Activated CD8-positive, alpha-beta T cell treated with anti-CD3 and anti-CD28 coated beads for 36 hours (primary cell): ENCODE measurements at places on chromosomes 11 and 22. TPM values are rescaled to one million over a fixed set of nuclear protein-coding genes. Genes with fewer than 3 reads are reported as not detected.

DNA sequence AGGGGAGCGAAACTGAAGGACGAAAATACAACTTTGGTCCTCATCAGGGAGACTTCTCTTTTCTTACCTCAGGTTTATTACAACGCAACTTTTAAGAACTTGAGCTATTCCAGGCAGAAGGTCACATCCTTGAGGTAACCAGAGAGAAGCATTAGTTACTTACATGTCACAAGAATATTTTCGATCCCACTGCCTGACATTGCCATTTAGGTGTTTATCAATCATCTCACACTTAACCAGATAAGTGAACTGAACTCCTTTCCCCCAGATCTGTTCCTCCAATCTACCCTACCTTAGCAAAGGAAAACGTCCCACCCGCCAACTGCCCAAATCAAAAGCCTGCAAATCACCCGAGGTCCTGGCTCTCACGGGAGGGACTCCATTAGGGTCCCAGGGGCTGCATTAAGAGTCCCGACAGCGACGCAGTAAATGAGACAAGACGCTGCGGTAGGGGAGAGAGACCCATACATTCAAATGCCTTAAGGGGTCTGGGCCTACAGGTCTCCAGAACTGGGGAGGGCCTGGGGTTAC lies 734 bp downstream of the ZNF280B start:
- DNase-seq: peak; percentile 14
- peak overlapping the region; percentile 78 for H3K4me3 ChIP-seq
- peak overlapping the region; percentile 27 for H3K27ac ChIP-seq
- peaks cover 38% of the 10 kb centered on the region for H3K36me3 ChIP-seq
- H3K27me3 ChIP-seq: no peaks in the 10 kb centered on the region

DNA sequence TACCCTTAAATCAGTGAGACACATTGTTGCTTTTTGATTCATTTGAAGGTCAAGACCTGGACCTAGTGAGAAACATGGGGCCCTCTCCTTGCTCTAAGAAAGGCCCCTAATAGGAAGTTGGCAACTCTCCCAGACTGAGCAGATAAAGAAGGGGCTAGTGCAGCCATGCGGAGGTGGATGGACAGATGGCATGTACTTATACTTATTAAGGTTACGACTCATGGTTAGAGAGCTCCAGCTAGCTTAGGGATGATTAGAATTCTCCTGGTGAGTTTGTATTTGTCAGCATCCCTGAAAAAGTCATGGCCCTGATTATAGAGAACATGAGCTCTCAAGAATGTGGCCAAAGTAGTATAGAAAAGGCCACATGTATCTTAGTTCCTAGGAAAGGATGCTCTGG lies 112.1 kb upstream of the BDNF start:
- H3K4me3 ChIP-seq: no peak overlapping the region
- H3K27me3 ChIP-seq: peaks cover 3% of the 10 kb centered on the region
- no peaks in the 10 kb centered on the region for H3K36me3 ChIP-seq
- H3K4me1 ChIP-seq: no peaks in the 10 kb centered on the region
- no peak overlapping the region for H3K27ac ChIP-seq
- DNase-seq: no peak

DNA sequence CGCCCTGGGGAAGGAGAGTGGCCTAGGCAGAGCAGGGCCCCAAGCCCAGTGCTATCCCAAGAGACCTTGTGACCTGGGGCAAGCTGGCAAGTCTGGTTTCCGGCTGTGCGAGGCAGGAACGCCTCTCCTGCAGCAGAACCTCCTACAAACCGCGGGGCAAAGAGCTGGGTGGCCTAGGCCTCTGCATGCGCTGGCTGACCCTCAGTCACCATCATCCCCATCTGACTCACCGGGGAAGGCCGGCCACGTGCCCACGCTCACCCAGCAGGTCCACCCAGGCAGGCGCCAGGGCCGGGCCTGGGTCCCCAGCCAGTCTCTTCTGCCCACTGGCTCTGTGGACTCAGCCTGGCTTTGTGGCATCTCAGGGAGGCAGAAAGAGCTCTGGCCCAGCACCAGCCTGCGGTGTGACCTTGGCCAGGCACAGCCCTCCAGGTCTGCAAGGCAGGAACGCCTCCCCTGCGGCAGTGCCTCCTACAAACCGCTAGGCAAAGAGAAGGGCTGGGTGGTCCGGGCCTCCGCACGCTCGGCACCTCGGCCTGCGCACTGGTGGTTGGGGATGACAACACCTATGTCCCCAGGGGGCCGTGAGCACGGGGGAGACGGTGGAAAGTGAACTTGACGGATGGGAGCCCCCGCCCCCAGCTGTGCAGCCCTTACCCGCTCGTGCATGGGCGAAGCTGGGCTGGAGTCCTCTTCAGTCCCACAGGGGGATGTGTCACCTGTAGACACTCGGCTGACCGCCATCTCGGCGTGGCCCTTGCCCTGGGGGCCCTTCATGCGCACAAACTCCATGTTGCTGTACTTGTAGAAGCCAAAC lies 38.2 kb downstream of the KIAA0930 start:
- no peak for DNase-seq
- no peaks in the 10 kb centered on the region for H3K27me3 ChIP-seq
- H3K27ac ChIP-seq: no peak overlapping the region
- H3K4me3 ChIP-seq: no peak overlapping the region
- H3K4me1 ChIP-seq: no peaks in the 10 kb centered on the region

DNA sequence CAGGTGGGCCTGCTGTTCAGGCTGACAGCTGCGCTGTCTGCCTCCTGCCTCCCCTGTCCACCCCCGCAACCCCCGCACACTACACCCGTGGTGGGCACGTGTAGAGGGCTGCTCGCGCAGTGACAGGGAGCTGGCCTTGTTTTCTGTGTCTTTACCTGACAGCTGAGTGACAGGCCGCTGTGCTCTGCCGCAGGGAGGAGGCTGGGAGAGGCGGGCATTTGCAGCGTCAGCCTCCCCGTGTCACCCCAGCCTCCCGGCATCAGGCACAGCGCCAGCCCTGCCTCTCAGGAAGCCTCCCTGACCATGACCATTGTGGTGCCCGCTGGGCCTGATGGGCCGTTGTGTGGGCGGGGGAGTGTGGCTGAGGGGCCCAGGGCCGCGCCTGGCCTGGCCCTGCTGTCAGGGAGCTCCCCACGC lies 32.0 kb upstream of the RELT start:
- H3K4me3 ChIP-seq: no peak overlapping the region
- H3K27me3 ChIP-seq: no peaks in the 10 kb centered on the region
- no peaks in the 10 kb centered on the region for H3K36me3 ChIP-seq
- no peaks in the 10 kb centered on the region for H3K4me1 ChIP-seq
- H3K27ac ChIP-seq: no peak overlapping the region

DNA sequence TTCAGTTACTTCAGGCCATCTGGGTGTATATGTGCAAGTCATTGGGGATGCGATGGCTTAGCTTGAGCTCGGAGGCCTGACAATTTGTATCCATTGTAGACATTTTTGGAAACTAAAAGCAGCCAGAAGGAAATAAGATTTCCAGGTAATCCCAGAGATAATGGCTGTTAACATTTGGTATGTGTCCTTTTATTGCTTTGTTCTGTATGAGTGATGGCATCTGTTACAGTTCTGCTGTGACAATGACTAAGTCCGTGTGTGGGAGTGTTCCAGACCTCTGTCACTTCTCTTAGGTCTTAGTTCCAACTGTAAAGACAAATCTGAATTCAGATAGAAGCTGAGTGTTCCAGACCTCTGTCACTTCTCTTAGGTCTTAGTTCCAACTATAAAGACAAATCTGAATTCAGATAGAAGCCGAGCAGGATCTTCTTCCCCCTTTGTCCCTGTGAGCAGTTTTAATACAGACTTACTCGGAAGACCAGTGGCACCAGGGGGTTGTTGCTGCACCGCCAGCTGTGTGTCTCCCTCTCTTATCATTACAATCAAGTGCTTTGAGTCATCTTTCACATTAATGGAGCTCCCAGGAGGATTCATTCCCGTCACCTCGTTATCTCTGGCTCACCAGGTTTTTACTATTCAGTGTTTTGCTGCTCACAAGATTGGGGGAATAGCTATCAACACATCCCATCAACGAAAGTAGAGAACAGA lies 190.9 kb upstream of the SORL1-AS1 start:
- H3K4me1 ChIP-seq: no peaks in the 10 kb centered on the region
- H3K4me3 ChIP-seq: no peak overlapping the region
- H3K36me3 ChIP-seq: no peaks in the 10 kb centered on the region
- H3K27ac ChIP-seq: no peak overlapping the region
- no peaks in the 10 kb centered on the region for H3K27me3 ChIP-seq

GRCh38 chr11:47306484-47306844 lies 36.5 kb downstream of the MADD start:
- peaks cover 6% of the 10 kb centered on the region for H3K4me1 ChIP-seq
- no peak overlapping the region for H3K4me3 ChIP-seq
- no peak overlapping the region for H3K27ac ChIP-seq
- H3K27me3 ChIP-seq: no peaks in the 10 kb centered on the region

DNA sequence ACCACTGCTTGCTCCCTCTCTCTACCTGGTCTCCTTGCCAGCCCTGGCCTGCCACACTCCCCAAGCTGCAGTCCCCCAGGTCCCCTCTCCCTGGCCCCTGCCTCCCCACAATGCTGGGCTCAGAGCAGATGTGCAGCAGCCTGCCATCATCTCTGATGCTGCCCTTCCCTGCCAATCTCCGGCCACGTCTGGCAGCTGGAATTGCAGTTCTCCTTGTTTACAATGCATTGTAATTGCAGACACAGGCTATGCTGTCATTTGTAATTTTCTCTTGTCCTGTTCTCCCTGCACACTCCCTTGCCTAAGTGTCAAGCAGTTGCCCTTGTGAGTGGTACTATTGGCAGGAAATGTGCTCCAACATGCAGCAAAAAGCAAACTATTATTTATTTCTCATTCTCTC lies 222.3 kb downstream of the NTM start:
- H3K27me3 ChIP-seq: no peaks in the 10 kb centered on the region
- no peaks in the 10 kb centered on the region for H3K4me1 ChIP-seq
- no peaks in the 10 kb centered on the region for H3K36me3 ChIP-seq
- H3K27ac ChIP-seq: no peak overlapping the region

DNA sequence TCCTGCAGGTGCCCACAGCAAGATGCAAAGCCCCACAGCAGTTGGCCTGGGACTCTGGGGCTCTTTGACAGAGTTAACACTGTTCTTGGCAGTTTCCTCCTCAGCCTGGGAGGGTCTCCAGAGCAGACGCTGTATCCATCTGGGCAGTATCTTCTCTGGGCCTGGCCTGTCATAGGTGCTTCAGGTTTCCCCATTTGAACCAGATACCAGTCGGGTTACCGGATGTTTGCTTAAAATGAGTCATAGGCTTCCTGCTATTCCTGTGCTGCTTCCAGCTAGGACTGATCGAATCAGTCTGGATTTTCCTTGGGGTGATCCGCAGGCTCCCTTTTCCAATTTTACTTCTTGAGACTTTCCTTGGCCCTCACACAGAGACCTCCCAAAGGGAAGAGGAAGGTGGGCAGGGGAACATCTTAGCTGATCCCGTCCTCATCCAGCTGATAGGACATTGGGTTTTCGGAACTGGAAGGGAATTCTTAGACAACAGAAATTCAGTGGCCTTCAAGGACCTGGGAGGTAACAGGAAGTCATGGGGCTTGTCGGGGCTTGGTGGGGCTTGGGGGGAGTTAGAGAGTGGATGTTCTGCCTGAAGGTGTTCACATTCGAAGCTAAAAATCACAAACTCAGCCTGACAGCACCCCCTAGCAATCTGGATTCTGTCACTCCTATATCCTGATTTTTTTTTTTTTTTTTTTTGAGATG lies 2.4 kb upstream of the RANGAP1 start:
- no peaks in the 10 kb centered on the region for H3K27me3 ChIP-seq
- peak overlapping the region; percentile 15 for H3K4me3 ChIP-seq
- peaks cover 17% of the 10 kb centered on the region for H3K4me1 ChIP-seq
- peaks cover 8% of the 10 kb centered on the region for H3K36me3 ChIP-seq
- H3K27ac ChIP-seq: peak overlapping the region; percentile 82
- no peak for DNase-seq

DNA sequence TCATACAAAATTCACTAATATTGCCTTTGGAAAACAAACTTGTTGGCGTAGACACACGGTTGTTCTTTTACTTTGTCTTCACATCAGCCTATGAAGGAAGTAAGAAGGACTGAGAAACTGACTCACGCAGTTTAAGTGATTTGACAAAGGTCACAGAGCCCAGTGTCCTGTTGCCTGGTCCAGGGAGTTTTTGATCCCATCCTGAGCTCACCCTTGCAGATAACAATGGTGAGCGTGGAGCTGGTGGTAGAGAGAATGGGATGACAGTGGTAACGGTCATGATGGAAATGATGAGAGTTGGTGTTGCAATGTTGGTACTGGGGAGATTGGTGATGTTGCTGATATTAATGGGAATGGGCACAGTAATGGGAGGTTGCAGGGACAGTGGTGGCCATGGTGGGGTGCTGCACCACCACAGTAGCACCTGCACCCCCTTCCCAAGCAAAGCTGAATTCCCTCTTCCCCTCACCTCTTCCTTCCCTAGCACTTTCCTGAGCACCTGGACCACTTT lies 22.0 kb downstream of the CREB3L1 start:
- no peak for DNase-seq
- peaks cover 8% of the 10 kb centered on the region for H3K27me3 ChIP-seq
- no peak overlapping the region for H3K4me3 ChIP-seq
- peaks cover 12% of the 10 kb centered on the region for H3K4me1 ChIP-seq

OR52I2 gene
- not detected for total RNA-seq

KCNK4 gene
- total RNA-seq: not detected

THAP12 gene
- 50.3 TPM for total RNA-seq

TMPRSS13 gene
- 4.7 TPM for total RNA-seq
